ENCODE measurements at places on chromosomes 7 and 10.

DNA sequence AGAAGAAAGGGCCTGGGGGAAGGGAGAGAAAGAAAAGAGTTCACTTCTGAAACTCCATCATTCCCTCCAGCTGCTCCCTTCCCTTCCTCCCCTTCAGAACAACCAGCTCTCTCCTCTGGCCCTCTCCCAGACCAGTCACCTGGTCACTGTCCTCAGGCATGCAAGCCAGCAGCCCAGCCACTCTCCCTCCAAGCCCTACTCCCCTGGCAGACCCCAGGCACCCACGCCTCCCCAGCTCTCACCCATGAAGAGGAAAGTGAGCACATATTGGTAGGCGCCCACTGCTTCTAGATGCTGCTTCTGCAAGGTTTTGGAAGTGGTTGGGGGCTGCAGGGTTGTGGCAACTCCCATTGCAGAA is 353 bp downstream of the MOGAT3 start:
- no peak for DNase-seq

- DNase-seq: no peak
Measured at GRCh38 chr10:79068203-79068561, 584 bp upstream of the ZMIZ1 start.

GRCh38 chr10:120575411-120575810 is 118.4 kb downstream of the PLPP4 start:
- no peak for DNase-seq

DNA sequence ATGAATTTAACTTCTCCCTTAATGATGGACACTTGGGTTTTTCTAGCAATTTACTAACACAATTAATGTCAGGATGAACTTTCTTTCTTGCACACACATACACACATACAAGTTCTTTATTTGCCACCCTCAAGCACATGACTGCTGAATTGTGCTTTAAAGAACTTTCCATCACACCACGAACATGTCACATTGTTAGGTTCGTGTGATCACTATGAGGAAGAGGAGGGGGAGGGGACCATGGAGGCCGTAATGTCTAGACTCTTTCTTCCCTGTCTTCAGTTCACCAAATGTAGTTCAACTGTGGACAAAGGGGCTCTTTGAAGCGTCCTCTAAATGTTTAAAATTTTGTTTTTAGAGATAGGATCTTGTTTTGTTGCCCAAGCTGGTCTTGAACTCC is 31.0 kb downstream of the NUP42 start:
- no peak for DNase-seq

DNA sequence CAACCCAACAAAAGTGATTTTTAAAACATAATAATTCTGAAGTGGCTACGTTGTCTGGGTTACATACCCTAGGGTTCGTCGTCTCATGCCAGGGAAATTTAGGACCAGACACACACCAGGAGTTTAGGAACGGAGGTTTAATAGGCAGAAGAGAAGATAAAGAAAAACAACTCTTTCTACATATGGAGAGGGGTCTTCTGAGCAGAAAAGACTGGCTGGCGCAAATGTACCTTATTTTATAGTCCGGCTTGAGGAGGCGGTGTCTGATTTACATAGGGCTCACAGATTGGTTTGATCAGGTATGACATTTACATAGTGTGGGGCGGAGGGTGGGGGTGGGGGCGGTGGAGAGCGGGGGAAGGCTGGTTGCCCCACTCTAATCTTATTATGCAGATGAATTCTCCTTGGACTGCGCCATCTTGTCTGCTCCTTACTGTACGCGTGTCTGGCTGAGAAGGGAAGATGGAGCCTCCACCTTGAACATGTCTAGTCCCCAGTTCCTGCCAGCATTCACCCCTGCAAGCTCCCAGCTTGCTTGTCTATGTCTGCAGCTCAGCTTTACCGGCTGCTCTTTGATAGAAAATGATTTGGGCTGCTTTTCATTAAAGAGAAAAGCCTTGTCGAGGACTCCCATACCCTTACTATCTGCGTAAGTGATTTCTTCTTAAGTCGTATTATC is 98.7 kb downstream of the RALA start:
- no peak for DNase-seq

DNA sequence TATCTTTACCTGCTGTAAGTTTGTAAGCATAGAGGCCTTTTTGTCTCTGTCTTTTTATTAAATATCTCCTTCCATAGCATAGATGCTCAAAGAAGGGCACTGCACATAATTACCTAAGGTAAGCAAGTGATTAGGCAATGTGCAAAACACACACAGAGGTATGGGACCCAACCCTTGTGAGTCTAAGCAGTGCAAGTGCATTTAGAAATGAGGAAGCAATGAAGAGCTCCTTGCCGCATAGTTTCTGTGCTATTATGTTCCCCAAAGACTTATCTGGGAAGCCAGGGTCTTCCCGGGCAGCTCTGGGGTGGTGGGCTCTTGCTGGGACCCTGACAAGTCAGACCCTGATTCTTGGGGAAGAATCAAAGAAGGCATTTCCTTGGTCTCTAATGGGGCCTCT is 13.5 kb upstream of the MGAM2 start:
- DNase-seq: no peak

DNA sequence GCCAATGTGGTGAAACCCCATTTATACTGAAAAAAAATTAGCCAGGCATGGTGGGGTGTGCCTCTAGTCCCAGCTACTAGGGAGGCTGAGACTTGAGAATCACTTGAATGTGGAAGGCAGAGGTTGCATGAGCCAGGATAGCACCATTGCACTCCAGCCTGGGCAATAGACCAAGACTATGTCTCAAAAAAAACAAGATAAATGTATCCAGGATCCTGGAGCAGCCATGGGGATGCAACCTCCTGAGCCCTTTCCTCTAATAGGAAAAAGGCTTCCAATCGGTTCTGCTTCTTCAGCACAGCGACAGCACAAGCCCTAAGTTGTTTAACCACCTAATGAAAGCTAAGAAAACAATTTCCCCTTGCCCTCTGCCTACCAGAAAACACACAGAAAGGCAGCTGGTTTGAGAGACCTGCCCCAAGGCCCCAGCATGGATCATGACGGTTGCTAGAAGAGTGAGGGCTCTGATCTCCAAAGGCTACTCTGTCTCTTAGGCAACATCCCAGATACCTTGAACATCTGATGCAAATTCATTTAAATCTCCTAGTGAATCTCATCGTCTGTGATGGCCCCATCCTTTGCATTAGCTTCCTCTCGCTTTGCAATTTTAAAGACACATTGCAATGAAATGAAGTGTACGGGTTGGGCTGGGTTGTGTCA is 220.8 kb downstream of the ARHGAP21 start:
- no peak for DNase-seq

DNA sequence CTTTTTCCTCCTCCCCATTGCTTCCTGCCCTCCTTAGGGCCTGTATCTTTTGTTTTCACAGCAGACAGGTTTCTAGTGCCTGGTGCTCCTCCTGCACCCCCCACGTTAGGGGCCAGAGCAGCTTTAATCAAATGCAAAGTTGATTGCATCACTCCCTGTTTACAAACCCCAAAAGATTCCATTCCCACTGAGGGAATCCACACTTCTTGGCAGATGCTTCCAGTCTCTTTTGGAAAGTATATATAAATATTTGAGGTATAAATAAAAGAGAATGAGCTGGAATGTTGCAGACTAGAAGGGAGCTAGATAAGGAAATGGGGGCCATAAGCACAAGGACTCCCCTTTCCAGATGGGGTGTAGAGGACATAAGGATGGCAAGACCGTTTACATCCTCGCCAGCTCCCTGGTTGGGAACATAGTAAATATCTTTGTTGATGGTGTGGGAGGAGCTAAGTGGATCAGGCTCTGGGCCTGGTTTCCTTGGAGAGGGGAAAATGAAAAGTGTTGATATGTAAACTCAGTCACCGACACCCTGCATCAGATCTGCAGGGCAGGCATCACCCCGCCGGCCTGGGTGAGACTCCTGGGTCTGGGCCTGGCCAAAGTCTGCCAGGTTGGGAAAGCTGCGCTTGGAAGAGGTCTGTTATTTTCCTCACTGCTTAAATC is 6.2 kb downstream of the RARRES2 start:
- no peak for DNase-seq

- no peak for DNase-seq
Measured at GRCh38 chr10:34092891-34093290, 722.2 kb downstream of the PARD3 start.

DNA sequence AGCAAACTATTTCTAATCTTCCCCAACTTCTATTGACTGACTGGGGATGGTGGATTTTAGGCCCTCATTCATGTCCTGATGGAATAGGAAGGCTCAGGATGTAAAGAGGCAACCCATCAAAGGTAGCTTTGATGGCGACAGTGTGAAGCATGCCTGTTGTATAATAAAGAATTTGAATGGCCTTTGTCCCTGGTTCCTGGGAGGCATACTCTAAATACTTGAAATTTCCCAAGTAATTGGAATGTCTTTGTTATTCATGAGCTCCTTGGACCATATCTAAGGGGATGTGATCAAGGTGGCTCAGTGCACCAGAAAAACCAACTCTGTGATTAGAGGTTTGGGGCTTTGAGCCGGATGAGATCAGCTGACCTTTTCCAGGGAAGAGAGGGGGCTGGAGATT is 264.5 kb upstream of the NEBL start:
- no peak for DNase-seq

GRCh38 chr7:96014617-96015016 is 242.3 kb downstream of the DYNC1I1 start:
- no peak for DNase-seq

- no peak for DNase-seq
Measured at GRCh38 chr7:104629408-104629807, 301.0 kb downstream of the LHFPL3 start.

GRCh38 chr7:159149488-159149887 is 4.8 kb upstream of the VIPR2 start:
- no peak for DNase-seq
